ENCODE measurements at places on chromosomes 11 and 22.

DNA sequence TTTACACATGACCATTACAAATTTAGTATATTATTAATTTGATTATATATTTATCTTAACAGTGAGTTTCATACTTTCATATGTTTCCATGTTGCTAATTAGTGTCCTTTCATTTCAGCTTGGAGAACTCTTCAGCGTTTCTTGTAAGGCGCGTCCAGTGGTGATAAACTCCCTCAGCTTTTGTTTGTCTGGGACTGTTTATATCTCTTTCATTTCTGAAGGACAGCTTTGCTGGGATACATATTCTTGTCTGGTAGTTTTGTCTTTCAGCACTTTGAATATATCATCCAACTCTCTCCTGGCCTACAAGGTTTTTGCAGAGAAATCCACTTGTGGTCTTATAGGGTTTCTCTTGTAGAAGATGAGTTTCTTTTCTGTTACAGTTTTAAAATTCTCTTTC is 12.4 kb downstream of the BIRC2 start:
- DNase-seq: no peak

- DNase-seq: no peak
These were observed 127.3 kb downstream of the MORC2 start for GRCh38 chr22:30841273-30841672.

DNA sequence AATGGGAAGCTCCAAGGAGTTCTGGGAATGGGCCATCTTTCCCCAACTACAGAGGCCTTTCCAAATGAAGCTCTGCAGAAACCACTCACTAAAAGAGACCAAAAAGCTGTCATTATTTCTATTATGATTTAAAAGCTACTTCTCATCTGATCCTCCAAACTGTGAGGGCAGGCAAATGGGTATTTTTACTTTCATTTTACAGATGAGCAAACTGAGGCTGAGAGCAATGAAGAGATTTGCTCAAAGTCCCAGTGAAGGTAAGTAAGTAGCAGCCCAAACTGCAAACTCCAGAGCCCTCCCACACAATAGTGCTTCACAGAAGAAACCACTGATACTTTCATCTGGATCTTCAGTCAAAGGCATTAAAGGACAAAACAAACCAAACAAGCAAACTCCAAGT is 1.4 kb downstream of the RSPH14 start:
- no peak for DNase-seq

DNA sequence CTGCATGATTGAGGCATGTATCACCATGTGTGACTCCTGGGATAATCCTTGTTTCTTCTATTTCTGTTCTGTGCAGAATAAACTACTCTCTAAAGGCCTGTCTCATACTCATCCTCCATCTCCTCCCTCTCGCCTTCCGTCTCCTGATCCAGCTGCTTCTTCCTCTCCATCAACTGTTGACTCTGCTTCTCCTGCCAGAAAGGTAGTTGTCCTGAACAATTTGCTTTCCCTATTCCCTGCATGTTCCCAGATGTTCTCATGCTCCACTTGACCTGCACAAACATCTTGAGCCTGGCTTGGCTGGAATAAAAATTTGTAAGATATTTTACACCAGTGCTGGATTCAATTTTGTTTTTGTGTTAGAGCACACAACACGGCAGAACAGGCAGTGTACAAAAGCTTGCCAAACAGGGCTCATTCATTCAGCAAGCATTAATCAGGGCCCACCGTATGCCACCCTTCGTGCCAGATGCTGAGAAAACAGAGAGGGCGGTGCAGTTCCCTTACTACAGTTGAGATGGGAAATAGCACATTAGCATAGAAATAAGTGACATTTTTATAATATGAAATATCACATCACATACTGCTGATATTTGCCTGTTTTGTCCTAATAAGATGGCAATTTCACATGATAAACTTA is 133.3 kb upstream of the PARVA start:
- DNase-seq: no peak

DNA sequence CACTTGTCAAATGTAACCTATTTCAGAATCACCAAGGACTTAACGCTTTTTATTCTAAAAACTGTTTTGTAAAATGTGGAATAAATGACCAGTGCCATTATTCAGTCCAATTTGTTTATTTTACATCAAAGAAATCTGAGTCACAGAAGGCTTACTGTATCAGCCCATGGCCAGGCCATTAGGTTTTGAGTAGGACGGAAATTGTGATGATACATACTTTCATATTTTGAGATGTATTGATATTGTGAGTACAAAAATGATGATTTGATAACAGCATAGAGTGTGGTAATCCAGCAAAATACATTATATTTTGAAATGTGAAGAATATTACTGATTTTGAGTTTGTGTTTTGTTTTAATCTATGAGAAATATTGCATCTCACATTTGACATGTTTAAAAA is 81.1 kb downstream of the PIWIL3 start:
- DNase-seq: no peak

DNA sequence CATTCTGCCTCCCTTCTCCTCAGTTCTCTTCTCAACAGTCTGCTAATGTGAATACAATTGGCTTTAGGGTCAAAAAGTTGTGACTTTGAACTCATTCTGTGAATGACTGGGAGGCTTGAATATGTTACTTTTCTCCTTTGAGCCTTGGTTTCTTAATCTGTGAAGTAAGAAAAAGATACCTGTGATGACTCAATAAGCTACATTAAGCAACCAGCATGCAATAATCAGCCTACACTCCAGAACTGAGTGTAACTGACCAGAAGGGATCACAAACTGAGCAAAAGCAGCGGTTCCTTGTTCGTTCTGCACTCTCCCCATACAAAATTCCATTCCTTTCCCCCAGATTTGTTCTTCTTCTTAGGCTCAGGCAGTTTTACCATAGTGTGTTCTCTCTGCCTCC is 23.4 kb downstream of the ZNF202 start:
- DNase-seq: no peak

GRCh38 chr11:62088331-62088933 is 35.4 kb upstream of the INCENP start:
- no peak for DNase-seq

DNA sequence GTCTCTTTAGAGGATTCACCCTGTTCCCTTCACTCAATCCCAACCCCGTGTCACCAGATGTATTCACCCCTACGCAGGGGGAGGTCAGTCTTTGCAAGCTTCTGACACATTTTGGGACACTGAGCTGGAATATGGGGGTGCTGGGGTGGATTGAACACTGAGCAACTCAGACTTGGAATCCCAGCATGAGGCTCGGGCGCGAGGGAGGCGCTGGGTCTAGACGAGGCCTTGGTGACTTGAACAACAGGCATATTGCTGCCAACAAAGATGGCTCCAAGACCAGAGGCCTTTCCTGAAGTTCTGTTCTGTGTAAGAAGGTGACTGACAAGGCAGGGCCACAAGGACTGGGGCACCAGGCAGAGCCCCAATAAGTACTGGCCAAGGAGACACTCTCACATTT is 3.0 kb upstream of the SCGB2A1 start:
- no peak for DNase-seq

DNA sequence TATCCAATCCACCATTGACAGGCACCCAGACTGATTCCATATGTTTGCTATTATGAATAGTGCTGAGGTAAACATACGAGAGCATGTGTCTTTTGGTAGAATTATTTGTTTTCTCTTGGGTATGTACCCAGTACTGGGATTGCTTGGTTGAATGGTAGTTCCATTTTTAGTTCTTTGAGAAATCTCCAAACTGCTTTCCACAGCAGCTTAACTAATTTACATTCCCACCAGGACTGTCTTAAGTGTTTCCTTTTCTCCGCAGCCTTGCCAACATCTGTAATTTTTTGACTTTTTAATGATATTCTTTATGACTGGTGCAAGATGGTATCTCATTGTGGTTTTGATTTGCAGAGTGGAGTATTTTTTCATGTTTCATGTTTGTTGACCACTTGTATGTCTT is 8.3 kb downstream of the FDX1 start:
- no peak for DNase-seq

- DNase-seq: no peak
These were observed 16.1 kb upstream of the MYRF start for GRCh38 chr11:61736310-61736709.

Measured in kidney glomerular epithelial cell (primary cell).